NCI-H1694 treated with DMSO at 0.1 percent for 48 hours (cell line): ENCODE measurements at places on chromosomes 1 and 21.

GRCh38 chr21:45266518-45267389, 20.9 kb downstream of the POFUT2 start:
- no peak for DNase-seq

DNA sequence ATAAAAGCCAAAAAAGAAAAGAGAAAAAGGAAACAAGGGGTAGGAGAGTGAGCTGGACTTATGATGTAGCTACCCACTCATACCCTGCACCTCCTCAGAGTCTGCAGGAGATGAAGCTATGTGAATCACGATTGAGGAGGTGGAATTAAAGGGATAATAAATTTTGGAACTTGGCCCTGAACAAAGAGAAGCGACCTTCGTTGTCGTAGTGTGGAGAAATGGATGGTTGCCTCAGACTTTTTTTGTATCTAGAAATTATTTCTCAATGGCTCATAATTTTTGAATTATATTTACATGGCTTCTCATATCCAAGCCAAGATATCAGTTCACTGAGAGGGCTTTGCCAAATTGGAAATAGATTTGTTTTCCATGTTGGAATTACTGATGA, 37.8 kb upstream of the SIPA1L2 start:
- DNase-seq: no peak

- peak; percentile 44 for DNase-seq
Observed at GRCh38 chr1:115837740-115838421, 3.0 kb downstream of the NHLH2 start.

DNA sequence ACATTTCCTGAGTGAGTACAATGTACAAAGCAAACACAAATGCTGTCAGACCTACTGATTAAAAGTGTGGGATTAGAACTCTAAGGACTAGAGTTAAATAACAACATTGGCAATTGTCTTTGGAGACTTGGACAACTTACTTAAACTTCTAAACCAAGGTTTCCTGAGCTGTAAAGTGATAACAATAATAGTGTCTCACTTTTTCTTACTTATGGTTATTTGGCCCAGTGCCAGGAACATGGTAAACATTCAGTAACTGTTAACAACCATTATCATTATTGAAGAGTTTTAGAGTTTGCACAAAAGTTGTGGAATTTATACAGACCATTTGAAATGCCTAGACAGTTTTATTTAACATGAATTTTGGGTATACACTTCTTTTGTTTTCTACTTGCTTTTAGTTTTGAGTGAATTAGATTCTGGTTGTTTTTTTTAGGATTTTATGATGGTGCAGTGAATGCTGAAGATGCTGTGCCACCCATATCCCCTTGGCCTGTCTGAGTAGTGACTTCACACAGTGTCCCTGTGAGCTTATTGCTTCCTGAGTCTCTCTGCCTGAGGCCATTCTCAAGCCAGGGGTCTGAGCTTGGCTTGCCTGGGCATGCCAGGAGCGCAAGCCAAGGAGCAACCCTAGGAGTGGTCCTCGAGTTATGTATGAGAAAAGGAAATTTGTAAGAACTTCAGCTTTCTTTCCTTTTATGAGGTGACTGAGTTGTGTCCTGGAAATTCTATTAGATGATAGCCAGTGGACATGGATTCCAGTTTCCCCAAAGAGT, 932.8 kb downstream of the TTLL7 start:
- DNase-seq: no peak

- no peak for DNase-seq
Observed at GRCh38 chr1:246577720-246578106, 11.5 kb downstream of the CNST start.

DNA sequence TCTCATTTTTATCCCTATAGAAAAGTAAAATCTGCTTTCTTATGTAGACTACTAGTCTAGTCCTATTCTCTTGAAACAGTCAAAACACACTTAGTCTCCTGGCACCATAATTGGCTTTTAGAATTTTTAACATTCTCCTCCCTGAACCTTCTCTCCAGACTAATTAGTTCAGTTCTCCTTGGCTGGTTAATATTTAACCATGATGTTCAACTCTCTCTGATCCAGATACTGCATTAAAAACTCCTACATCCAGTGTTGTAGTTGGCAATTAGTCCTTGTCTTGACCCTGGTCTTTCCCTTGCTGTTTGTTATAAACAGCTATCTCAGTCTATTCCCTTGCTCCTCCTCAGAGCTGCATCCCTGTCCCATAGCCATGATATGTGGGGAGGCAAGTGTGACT, 422.9 kb upstream of the BEND5 start:
- no peak for DNase-seq

DNA sequence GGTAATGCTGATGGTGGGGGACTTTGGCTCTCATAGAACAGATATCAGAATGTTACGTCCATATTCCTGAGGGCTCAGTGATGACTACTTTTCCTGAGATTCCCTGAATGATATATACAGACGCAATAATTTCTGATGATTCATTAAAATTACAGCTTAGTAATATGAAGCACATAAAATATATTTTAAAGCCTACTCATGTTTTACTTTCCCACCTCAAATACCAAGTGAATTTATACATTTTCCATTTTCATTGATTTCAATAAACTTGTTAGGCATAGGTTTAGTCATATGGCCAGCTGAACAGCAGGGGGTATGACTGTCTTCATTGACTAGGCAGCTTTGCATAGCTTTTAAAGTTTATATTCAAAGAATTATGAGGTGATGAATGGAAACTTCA, 26.2 kb upstream of the PDC start:
- DNase-seq: no peak

GRCh38 chr1:219086956-219087469, 86.7 kb upstream of the LYPLAL1 start:
- no peak for DNase-seq

GRCh38 chr1:37862330-37862729, 2.9 kb upstream of the MTF1 start:
- DNase-seq: no peak

DNA sequence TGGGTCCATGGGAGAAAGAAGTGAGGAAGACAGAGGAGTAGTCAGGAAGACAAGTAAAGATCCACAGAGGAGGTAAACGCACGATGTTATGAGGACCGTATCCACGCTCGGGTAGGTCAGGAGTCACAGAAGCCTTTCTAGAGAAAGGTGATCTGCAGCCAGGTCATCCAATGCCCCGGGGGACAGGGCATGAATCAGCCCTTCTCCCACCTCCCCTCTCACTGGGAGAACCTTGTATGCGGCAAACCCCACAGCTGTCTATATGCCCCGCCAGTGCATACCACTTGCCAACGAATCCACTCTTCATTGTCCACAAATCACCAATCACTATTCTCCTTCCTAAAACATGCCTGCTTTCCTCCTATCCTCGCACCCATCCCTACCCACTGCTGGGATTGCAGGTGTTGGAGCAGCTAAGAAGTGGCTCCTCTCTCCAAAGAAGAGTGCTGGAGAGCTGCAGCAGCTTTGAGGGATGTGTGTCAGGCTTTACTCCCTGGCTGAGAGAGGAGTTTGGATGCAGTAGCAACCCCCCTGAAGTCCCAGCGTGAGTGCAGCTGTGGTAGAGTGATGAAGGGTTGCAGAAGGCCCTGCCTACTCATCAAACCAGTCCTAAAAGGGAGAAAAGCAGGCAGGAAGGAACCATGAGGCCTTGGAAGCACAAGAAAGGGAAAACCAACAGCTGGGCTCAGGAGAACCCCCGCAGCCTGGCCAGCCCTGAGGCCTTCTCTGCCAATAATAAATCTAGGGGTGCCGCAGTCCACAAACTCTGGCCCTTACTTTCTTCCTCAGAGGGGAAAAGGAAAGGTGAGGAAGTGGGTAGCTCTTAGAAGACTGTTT, 102.2 kb upstream of the GADD45A start:
- DNase-seq: no peak

DNA sequence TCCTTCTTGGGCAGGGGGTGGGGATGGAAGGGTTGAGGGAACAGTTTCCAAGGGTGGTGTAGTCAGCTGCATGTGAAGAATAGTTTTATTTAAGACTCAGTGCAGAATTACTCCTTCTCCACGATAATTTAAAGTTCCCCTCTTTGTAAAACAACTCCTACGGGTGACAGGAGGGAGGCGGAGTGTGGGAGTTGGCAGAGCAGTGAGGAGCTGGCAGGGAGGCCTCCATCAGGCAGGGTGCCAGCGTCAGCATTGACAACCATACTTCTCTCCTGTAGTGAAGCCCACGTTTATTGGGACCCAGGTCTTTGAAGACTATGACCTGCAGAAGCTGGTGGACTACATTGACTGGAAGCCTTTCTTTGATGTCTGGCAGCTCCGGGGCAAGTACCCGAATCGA, 93.8 kb downstream of the MTR start:
- peak; percentile 74 for DNase-seq

DNA sequence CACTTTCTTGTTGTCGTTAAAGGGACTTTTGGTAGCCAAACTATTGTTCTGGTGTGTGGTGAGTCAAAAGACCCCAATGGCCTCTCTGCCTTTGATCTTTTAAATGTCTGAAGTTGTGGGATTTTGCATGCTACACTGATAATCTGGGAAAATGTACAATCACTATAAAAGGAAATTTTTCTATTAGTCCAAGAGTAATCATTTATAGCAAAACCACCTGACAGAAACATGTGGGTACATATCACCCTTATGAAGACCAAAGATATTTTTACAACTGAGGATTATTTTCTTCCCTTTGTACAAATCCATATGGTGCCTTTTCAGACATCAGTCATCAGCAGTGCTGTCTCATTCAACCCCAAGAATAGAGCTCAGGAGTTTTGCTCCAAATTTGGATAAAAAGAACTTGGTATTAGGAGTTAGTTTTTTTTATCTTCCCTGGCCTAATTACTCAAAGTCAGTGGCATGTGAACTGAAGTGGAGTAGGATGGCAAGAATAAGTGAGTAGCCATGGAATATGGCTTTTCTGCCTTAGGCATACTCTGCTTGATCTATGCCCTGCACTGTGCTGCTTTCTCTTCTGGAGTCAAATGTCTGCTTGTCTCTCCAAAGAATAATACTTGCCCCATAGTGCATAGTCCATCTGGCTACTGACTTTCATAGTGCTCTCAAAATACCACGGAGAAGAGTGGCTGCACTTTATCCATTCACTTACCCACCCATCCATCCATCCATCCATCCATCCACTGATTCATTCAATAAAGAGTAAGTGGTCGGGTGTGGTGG, 13.5 kb downstream of the GREM2 start:
- no peak for DNase-seq

GRCh38 chr1:22341791-22342605, 109.7 kb upstream of the ZBTB40 start:
- DNase-seq: peak; percentile 36
